ENCODE measurements at places on chromosomes 12 and 14. TPM values are rescaled to one million over a fixed set of nuclear protein-coding genes. Genes with fewer than 3 reads are reported as not detected.

GRCh38 chr12:70853326-70853725 is 67.2 kb downstream of the PTPRR start:
- no peaks in the 10 kb centered on the region for H3K4me1 ChIP-seq
- no peaks in the 10 kb centered on the region for H3K27me3 ChIP-seq
- no peak overlapping the region for H3K27ac ChIP-seq
- no peak overlapping the region for H3K4me3 ChIP-seq
- no peaks in the 10 kb centered on the region for H3K36me3 ChIP-seq

DNA sequence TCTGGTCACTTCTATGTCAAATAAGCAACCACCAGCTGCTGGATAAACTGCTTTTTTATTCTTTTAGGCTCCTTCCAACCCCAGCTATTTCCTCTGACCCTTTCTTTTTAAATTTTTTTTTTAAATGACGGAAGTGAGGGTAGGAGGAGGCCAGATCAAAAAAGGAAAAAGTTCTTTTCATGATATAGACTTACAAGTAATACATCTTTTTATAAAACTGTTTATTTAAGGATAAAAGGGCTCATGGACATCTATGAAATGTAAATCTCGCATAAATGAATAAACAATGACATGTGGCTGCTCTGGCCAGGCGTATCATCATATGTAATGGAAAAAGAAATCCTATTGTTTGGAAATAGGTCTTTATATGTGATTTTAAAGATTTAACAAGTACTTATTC is 169.0 kb upstream of the ATP2B1 start:
- H3K36me3 ChIP-seq: no peaks in the 10 kb centered on the region
- H3K27me3 ChIP-seq: no peaks in the 10 kb centered on the region
- H3K27ac ChIP-seq: no peak overlapping the region
- DNase-seq: peak; percentile 11

DNA sequence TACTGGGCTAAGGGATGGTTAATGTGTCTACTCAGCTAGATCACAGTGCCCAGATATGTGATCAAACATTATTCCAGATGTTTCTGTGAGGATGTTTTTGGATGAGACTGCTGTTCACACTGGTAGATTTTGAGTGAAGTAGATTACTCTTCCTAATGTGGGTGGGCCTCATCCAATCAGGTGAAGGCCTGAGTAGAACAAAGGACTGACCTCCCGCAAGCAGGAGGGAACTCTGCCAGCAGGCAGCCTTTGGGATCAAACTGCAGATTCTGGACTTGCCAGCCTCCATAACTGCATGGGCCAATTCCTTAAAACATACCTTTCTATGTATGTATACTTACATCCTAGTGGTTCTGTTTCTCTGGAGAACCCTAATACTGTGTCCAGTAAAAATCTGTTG is 219.3 kb downstream of the APAF1 start:
- no peak overlapping the region for H3K4me3 ChIP-seq
- no peaks in the 10 kb centered on the region for H3K4me1 ChIP-seq
- H3K27me3 ChIP-seq: no peaks in the 10 kb centered on the region
- no peak for DNase-seq

- no peak overlapping the region for H3K4me3 ChIP-seq
- H3K36me3 ChIP-seq: no peaks in the 10 kb centered on the region
- H3K4me1 ChIP-seq: peaks cover 41% of the 10 kb centered on the region
- no peak for DNase-seq
- peak overlapping the region; percentile 64 for H3K27ac ChIP-seq
Observed at GRCh38 chr14:54651649-54652048, 84.7 kb downstream of the SAMD4A start.

- DNase-seq: no peak
- peaks cover 2% of the 10 kb centered on the region for H3K4me1 ChIP-seq
- no peaks in the 10 kb centered on the region for H3K27me3 ChIP-seq
- H3K36me3 ChIP-seq: peaks cover 46% of the 10 kb centered on the region
Observed at GRCh38 chr14:91891721-91892220, 24.4 kb upstream of the TC2N start.

DNA sequence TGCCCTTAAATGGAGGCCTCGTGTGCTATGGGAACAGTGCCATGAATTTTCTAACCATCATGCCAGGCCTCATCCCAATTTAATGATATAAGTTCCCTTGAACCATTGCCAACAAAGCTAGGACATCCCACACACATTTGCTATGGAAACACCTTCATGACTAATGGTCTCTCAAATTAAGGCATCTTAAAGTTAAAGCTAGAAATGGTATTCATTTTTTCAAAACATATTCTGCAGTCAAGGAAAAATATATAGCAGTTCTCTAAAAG is 117.3 kb downstream of the BTG1 start:
- H3K4me3 ChIP-seq: no peak overlapping the region
- no peaks in the 10 kb centered on the region for H3K4me1 ChIP-seq
- H3K27ac ChIP-seq: no peak overlapping the region
- H3K27me3 ChIP-seq: no peaks in the 10 kb centered on the region
- H3K36me3 ChIP-seq: no peaks in the 10 kb centered on the region
- no peak for DNase-seq

DNA sequence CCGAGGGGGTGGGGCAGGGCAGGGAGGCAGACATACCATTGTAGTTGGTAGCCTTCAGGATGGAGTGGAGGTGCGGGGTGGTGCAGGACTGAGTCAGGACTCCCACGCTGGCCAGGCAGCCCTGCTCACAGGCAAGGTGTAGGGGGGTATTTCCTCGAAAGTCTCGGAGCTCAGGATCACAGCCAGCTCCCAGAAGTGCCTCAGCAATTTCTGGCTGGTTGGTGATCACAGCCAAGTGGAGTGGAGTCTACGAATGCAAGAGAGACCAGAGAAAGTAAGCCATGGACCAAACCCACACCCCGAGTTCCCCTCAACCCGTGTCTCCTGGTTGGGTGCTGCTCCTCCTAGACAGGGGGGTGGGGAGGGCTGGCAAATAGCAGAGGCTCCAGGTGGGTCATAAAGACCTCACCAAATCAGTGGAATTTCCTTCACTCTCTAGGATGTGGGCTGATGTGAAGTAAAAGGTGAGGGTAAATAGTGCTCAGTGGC is 1.4 kb downstream of the NFKBIA start:
- H3K4me1 ChIP-seq: peaks cover 15% of the 10 kb centered on the region
- H3K4me3 ChIP-seq: peak overlapping the region; percentile 58
- peaks cover 27% of the 10 kb centered on the region for H3K36me3 ChIP-seq
- no peaks in the 10 kb centered on the region for H3K27me3 ChIP-seq
- peak overlapping the region; percentile 94 for H3K27ac ChIP-seq
- DNase-seq: peak; percentile 58

DNA sequence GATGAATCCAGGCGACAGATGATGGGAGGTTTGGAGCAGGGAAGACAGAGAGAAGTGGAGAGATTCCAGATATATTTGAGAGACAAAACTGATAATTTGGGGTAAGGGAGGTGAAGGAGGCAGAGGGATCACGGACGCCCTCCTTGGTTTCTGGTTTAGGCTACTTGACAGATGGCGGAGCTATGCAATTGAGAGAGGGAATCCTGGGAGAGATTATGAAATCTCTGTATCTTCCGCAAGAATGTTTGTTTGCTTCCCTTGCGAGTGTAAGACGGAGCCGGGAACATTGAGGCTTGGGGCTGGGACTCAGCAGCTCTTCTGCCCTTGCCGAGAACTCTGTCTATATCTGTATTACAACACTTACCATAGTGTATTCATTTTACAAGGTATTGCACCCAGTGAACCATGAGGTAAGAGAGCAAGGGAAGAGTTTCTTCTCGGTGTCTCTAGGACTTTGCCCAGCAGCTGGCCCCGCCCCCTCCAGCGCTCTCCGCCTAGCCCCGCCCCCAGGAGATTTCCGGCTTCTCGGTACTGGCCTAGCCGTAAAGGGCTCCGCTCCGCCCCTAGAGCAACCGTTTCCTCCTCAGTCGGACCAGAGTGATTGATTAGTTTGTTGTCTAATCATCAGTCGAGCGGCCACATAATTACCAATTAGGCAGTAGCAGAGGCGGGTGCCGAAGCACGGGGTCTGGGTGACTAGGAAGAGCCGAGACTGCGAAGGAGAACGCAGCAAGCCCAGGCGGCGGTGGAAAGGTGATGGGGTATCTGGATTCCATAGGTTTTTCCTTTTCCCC is at the start of gene PRR13:
Gene PRR13, plus strand, starts transcription at position 695 of the 794 bp plus-strand sequence. CDS start 981 bp downstream, outside the sequence.
- peak within 1 kb of the TSS; percentile 92 for H3K27ac ChIP-seq
- DNase-seq: peak; percentile 99
- no peaks in the 10 kb centered on the region for H3K27me3 ChIP-seq
- peak within 1 kb of the TSS; percentile 86 for H3K4me3 ChIP-seq

DNA sequence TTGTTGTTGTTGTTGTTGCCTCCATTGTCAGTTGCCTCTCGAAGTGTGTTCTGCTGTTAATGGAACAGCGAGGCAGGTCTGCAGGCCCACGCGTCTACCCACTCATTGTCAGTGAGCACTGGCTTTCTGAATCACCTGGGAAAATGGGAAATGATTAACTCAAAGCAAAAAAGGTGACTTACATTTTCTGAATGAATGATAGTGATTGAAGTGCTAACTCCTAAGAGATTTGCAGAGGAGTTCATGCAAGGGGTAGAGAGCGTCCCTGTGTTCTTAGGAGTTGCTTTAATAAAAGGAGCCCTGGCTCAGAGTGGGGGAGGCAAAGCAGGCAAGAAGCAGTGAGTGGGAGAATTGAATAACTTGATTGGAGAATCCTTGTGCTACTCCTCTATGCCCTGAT is 177.6 kb downstream of the CAND1 start:
- H3K27ac ChIP-seq: no peak overlapping the region
- DNase-seq: no peak
- H3K36me3 ChIP-seq: no peaks in the 10 kb centered on the region
- H3K4me1 ChIP-seq: no peaks in the 10 kb centered on the region
- no peaks in the 10 kb centered on the region for H3K27me3 ChIP-seq

DNA sequence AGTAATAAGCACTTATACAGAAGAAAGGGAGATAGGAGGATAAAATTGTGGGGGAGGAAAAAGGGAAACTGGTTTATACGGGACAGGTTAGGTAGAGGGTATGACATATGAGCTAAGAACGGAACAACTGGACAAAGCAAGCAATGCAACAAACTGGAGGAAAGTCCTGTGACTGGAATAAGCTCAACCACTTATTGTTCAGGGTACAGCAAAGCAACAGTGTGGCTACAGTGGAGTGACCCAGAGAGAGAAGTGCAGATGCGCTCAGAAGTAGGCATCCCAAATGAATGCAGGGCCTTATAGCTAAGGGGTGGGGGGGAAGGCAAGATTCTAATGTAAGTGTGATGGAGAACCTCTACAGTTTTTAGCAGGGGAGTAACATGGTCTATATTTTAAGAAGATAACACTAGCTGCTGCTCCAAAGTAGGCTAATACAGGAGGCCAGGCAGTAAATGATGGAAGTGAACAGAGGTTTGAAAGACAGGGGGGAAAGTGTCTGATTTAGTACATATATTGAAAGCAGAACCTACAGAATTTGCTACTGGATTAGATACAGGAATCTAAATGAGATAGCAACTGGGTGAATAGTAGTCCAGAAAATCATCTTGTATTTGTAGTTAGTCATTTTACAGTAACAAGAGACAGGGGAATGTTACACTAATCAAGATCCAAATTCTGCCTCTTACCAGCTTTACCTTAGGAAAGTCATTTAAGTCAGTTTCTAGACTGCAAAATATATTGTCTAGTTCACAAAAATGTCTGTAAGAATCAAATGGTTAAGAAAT is 3.3 kb downstream of the UBE2N start:
- H3K27me3 ChIP-seq: no peaks in the 10 kb centered on the region
- H3K4me1 ChIP-seq: peaks cover 19% of the 10 kb centered on the region
- no peak overlapping the region for H3K27ac ChIP-seq
- no peaks in the 10 kb centered on the region for H3K36me3 ChIP-seq

GRCh38 chr12:3931206-3931605 is 58.0 kb upstream of the PARP11 start:
- no peak overlapping the region for H3K27ac ChIP-seq
- peaks cover 5% of the 10 kb centered on the region for H3K27me3 ChIP-seq
- H3K36me3 ChIP-seq: no peaks in the 10 kb centered on the region
- no peak overlapping the region for H3K4me3 ChIP-seq

DNA sequence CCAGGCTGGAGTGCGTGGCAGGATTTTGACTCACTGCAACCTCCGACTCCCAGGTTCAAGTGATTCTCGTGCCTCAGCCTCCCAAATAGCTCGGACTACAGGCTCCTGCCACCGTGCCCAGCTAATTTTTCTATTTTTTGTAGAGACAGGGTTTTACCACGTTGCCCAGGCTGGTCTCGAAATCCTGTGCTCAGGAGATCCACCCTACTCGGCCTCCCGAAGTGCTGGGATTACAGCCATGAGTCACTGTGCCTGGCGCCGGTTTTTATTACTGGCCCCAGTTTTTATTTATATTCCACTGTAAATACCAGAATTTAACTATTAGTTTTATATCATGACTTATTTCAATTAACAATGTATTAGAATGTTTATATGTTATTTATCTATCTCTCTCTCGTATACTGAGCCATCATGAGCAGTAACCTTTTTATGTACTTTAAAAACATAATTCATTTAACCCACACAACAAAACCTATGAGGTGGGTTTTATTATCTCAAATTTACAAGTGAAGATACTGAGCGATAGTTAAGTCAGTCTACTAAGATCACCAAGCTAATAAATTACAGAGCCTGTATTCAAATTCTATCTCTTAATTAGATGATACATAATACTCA is 47.8 kb downstream of the HECTD1 start:
- peak; percentile 57 for DNase-seq
- peaks cover 11% of the 10 kb centered on the region for H3K4me1 ChIP-seq
- H3K27me3 ChIP-seq: no peaks in the 10 kb centered on the region
- H3K36me3 ChIP-seq: peaks cover 29% of the 10 kb centered on the region
- H3K27ac ChIP-seq: peak overlapping the region; percentile 71

GRCh38 chr14:22007363-22007762 is 333.7 kb upstream of the OR4E1 start:
- DNase-seq: no peak
- no peaks in the 10 kb centered on the region for H3K4me1 ChIP-seq
- H3K36me3 ChIP-seq: no peaks in the 10 kb centered on the region

DNA sequence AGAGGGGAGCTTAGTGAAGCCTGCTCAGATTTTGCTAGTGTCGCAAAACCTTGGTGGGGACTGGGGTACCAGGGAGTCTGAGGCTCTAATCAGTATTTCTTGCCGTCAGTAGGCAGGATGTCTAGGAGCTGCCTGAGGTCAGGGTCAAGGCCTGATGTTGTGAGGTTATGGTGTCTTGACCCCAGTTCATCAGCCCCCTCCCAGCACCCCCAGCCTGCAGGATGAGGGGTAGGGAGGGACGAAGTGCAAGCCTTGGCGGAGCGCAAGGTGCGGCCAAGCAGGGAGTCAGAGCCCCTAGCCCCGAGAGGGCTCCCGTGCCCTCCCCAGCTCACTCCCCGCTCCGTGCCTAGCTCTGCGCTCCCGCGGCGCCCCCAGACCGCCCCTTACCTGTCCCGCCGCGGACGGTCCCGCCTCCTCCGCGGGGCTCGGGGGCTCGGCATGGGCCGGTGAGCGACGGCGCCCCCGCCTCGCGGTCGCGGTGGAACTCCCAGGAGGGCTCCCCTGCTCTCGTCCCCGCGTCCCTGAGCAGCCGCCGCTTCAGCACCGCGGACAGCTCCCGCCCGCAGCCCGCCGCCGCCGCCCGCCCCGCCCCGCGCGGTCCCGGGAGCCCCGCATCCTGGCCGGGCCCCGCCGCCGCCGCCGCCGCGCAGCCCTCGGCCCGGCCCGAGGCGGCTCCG is 347 bp downstream of the SYNDIG1L start:
- no peak for DNase-seq
- no peak overlapping the region for H3K27ac ChIP-seq
- peaks cover 63% of the 10 kb centered on the region for H3K27me3 ChIP-seq
- H3K4me3 ChIP-seq: no peak overlapping the region
- H3K36me3 ChIP-seq: no peaks in the 10 kb centered on the region

GRCh38 chr12:13347241-13348043 is 150.9 kb downstream of the EMP1 start:
- H3K36me3 ChIP-seq: no peaks in the 10 kb centered on the region
- peak; percentile 56 for DNase-seq
- no peak overlapping the region for H3K27ac ChIP-seq
- H3K4me3 ChIP-seq: no peak overlapping the region

Gene OTX2
- polyA plus RNA-seq: not detected

Measured in IMR-90 (cell line).